ENCODE measurements at places on chromosomes 13 and 19. TPM values are rescaled to one million over a fixed set of nuclear protein-coding genes. Genes with fewer than 3 reads are reported as not detected.
A peak's percentile ranks its signal among the peaks of the same experiment; 100 is the strongest.

DNA sequence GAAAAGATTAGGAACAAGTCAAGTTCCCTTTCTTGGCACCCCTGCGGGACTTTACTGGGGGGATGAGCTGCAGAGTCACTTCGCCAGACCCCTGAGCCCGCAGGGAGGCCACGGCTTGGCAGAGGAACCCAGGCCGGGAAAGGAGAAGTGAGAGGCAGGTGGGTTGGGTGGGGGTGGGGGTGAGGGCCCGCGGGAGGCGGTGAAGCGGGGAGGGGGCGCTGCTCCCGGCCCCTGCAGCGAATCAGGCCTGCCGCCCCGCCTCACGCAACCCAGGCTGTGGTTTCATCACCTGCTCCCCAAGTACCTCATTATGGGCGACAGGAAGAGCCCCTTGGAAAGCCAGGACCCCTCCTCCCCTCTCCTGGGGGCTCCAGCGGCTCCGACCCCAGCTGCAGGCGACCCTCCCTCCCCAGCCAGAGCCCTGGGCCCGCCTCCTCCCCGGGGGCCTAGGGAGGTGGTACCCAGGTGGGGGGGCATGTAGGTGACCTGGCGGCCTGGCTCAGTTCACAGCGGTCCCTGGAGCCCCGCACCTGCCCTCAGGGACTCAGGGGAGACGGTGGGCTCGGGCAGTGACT is 9.5 kb downstream of the MEF2B start:
- no peak for DNase-seq

GRCh38 chr13:112721198-112722104 is 31.6 kb downstream of the ATP11A start:
- DNase-seq, result no peak

The WDR87 gene
- under 0.01 TPM for total RNA-seq

GRCh38 chr13:48542581-48543341 is 9.9 kb upstream of the RCBTB2 start:
- peak; percentile 80 for DNase-seq

GRCh38 chr13:90015565-90016507 is 1331.7 kb upstream of the MIR17HG start:
- DNase-seq, result no peak

DNA sequence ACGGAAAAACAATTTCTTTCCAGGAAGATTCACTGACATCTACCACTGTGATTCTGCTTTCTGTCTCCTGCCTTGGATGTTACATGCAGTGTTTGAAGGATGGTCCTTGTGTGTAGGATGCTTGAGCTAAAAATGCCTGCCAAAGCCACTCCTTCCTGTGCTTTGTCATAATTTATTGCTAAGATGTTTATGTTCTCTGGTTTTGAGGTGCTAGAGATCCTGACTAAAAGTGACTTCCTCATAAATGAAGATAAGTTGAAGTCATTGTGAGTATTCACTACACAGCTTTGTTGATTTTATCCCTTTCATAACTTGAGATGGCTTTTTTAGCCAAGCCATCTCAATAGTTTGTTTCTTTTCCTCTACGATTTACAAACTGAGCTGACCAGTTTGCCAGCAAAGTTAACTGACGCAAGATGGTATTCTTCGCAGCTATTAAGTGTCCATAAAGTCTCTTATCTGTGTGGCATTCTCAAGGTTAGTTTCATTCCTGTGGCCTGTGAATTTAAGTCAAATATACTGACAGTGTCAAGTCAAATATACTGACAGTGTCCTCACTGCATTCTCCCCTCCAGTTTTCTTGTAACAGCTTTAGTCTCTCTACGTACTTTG is 15.7 kb upstream of the FBXL3 start:
- no peak for DNase-seq

- no peak for DNase-seq
These were observed 41.7 kb downstream of the PCDH17 start for GRCh38 chr13:57673197-57673596.

DNA sequence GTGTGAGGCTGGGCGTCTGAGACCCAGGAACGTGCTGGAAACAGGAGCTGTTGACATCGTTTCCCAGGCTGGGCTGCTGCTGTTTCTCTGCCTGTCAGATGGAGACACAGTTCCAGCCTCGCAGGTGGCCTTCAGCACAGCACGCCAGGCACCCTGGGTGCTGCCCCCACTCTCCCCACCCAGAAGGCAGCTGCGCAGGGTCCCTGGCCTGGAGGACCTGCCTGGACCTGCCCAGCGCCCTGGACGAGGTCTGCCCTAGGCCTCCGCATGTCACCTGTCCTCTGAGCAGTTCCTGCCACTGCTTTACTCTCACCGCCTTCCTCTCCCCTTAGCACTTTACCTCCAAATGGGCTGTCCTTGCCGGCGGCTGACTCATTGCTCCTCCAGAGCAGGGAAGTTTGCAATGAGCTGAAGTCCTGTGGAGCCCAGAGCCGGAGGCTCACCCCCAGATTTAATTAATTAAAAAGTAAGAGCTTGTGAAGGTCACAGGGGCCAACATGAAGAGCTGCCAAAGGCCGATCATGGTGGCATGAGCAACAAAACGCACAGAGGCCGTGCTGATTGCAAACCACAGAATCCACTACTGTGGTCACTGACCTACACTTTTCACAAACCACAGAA is 32.2 kb downstream of the C13orf46 start:
- DNase-seq, result no peak

The ZNF471 gene
- 7.6 TPM for total RNA-seq

DNA sequence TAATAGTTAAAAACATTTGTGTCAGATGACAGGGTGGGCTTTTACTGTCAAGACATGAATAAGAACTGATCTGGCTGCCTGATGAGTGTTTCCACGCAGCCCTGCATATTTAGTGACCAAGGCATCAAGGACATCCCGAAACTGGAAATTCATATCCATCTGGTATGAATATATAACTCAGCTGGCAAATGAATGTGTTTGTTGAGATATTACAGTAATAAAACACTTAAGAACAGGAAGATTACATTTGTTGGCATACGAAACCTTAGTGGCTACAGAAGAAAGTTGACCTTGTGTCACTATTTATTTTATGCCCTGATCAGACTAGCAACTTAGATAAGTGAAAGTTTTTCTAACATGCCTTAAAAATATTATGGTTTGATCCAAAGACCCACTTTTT is 32.8 kb downstream of the RAP2A start:
- no peak for DNase-seq

DNA sequence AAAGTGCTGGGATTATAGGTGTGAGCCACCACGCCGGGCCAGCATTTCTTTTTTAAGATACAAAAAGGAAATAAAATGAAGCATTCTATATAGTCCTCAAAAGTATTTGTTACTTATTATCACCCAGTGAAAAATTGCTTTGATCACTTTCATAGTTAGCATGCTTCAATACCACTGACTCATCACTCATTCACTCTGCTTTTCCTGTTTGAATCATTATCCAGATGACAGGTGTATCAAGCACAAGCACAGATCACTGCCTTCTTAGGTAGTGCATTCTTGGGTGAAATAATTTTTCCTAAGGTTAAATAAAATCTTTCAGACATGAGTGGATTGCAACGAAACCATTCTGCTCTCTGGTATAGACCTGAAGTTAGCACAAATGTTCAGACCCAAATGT is 35.8 kb upstream of the SPART start:
- no peak for DNase-seq

DNA sequence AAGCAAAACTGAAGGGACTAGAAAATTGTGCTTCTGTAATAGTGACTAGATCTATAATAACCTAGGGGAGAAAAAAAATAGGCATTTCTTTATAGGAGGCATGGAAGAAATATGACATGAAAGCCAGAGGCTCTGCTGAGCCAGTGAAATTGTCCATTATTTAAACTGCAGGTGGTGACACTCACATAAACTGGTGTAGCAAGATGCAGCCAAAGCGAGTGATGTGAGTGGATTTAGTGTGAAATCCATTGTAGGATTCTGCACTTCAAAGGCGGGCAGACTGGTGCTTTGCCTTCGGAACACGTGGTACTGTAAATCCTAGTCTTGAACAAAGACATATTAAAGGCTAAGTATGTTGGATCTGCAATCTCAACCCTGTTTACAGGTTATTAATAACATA is 361.9 kb downstream of the TBC1D4 start:
- DNase-seq, result no peak

The FCER2 gene
- total RNA-seq, result 0.44 TPM

Measured in muscle of leg (tissue), 16 donors.